ENCODE measurements at places on chromosomes 6 and 20.

GRCh38 chr6:167113935-167114910, 8.7 kb upstream of the CCR6 start:
- DNase-seq, result no peak

- DNase-seq, result no peak
Measured at GRCh38 chr6:7257521-7258230, 55.3 kb downstream of the SSR1 start.

- no peak for DNase-seq
Measured at GRCh38 chr20:46773680-46774079, 64.2 kb downstream of the SLC2A10 start.

DNA sequence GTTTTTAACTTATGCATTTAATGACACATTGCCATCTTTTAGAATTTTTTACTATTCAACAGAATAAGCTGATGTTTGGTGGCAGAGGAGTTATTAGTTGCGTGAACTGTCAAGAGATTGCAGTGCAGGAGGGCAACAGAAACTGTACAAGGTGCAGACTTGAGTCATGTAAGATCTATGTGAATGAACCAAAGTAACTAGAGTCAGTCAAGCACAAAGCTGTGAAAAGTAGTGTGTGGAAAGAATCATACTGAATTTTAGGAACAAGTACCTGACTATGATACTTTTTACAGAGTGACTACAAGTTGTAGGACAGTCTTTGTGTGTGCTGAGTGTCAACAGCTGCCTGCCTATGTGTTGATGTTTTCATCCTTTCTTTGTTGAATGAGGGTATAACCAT, 2.7 kb upstream of the C6orf163 start:
- no peak for DNase-seq

- DNase-seq, result no peak
Measured at GRCh38 chr6:9830808-9831207, 584.1 kb downstream of the TFAP2A start.
